PC-3 (cell line): ENCODE measurements at places on chromosomes 4 and X. TPM values are rescaled to one million over a fixed set of nuclear protein-coding genes. Genes with fewer than 3 reads are reported as not detected.

PLXNB3 gene
- total RNA-seq, result 27.3 and 43.5 TPM in 2 replicates

DNA sequence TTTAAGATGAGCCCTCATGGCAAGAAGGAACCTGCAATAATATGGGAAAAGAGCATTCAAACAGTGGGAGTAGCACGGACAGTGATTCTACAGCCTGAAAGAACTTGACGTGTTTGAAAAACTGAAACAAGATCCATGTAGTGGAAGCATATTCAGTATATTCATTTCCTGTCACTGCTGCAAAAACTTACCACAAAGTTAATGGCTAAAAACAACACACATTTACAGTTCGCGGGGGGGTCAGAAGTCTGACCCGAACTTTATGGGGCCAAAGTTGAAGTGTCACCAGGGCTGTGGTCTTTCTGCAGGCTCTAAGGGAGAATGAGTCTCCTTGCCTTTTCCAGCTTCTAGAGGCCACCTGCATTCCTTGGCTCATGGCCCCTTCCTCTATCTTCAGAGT lies 52.6 kb upstream of the ARX start:
- H3K4me3 ChIP-seq, result no peak overlapping the region
- H3K27ac ChIP-seq, result no peak overlapping the region
- no peaks in the 10 kb centered on the region for H3K4me1 ChIP-seq
- 0 out of 2 replicates have a peak, but pooled peaks cover 14% of the 10 kb centered on the region for H3K27me3 ChIP-seq
- DNase-seq, result no peak

- no peak overlapping the region for H3K4me3 ChIP-seq
- no peak overlapping the region for H3K27ac ChIP-seq
- H3K36me3 ChIP-seq, result peaks cover 3% of the 10 kb centered on the region; the same call in 1 of the 2 replicates
- DNase-seq, result no peak
- no peaks in the 10 kb centered on the region for H3K27me3 ChIP-seq
Observed at GRCh38 chr4:4461850-4462249, 74.9 kb downstream of the NSG1 start.

DNA sequence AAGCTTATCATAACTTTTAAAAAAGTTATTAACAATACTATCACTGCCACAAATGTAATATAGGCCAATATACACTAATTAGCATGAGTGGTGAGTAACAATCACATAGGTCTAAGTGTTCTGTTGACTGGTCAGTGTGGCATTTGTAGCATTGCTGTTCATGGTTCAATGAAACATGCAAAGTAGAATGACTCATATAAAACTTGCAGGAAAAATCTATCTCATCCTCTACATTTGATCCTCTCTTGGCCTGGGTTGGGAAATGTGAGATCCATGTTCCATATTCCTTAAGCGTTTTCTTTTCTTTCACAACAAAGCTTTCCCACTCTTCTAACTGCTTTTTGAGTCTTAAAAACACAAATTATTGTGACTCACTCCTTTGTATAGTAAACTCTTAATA lies 1418.7 kb downstream of the FSTL5 start:
- H3K27ac ChIP-seq, result no peak overlapping the region
- H3K4me3 ChIP-seq, result no peak overlapping the region
- H3K4me1 ChIP-seq, result no peaks in the 10 kb centered on the region
- no peaks in the 10 kb centered on the region for H3K36me3 ChIP-seq
- DNase-seq, result no peak

- no peaks in the 10 kb centered on the region for H3K27me3 ChIP-seq
- H3K36me3 ChIP-seq, result peaks cover 22% of the 10 kb centered on the region
- H3K27ac ChIP-seq, result peak overlapping the region; percentile 1; the same call in 1 of the 2 replicates
- H3K4me1 ChIP-seq, result peaks cover 33% of the 10 kb centered on the region
Observed at GRCh38 chr4:77007358-77008230, 58.0 kb downstream of the SEPTIN11 start.
